ENCODE measurements at places on chromosomes 4 and X.

DNA sequence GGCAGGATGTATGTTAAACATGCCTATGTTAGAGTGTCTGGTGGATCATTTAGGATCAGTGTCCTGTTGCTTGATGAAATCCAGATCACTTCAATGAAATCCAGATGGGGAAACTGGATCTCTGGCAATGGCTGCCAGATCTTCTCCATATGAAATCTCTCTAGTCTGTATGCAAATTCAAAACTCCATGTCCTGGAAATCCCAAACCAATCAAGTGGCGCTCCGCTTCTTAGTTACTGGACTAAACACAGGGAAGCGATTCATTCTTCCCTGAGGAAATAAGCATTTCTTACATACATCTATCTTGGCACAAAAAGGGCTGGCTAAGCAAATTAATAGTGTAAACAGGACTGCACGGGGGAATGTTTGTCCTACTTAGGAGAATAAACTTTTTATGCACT is 94.9 kb downstream of the HDAC8 start:
- no peak for DNase-seq

DNA sequence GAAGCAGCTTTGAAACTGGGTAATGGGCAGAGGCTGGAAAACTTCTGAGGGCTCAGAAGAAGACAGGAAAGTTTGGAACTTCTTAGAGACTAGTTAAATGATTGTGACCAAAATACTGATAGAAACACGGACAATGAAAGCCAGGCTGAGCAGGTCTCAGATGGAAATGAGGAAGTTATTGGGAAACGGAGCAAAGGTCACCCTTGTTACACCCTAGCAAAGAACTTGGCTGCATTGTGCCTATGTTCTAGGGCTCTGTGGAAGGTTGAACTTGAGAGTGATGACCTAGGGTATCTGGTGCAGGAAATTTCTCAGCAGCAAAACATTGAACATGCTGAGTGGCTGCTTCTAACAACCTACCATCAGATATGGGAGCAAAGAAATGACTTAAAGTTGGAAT is 50.8 kb upstream of the FBXW7 start:
- no peak for DNase-seq

DNA sequence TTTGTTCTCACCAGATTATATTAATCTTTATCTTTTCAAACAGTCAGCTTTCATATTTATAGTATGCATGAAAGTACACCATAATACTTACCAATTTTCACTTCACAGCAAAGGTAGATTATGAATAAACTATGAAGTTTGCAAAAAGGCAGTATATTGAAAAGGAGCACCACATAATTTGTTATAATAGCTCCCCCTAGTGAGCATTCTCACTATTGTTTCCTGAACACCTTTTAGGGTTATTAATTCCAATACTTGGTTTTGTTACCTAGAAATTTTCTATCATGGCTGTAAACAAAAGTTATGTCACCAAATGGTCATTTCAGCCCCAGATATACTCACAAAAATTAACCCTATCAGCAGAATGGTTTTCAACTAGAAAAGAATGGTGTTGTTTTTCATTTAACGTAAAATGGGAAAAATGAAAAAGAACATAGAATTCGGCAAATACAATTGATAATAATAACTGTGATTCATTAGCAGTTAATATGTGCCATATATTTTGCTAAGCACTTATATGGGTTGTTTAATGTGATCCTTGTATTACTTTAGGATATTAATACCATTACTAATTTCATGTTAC is 30.2 kb upstream of the NKX6-1 start:
- DNase-seq, result no peak

DNA sequence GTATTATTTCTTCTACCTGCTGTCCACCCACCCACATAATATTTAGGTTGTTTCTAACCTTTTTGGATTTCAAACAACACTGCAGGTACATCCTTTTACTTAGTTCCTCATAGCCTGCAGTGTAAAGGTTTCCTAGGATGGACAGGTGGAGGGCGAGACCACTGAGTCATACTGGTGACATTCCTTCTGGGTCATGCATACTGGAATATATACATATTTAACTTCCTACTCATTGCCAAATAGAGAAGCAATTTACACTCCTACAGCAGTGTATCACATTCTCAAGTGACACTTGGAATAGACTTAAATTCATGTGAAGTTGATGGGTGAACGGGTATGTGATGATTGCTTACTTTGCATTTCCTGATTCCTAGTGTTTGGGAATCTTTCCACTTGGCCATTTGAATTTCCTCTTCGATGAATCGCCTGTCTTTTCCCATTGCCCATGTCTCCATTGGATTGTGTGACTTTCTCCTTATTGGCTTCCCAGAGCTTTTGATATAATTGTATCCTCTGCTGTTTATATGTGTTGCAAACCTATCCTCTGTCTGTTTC is 8.2 kb upstream of the PPP2R2C start:
- no peak for DNase-seq

GRCh38 chrX:119784747-119785446 is 6.5 kb downstream of the RPL39 start:
- peak; percentile 23 for DNase-seq

DNA sequence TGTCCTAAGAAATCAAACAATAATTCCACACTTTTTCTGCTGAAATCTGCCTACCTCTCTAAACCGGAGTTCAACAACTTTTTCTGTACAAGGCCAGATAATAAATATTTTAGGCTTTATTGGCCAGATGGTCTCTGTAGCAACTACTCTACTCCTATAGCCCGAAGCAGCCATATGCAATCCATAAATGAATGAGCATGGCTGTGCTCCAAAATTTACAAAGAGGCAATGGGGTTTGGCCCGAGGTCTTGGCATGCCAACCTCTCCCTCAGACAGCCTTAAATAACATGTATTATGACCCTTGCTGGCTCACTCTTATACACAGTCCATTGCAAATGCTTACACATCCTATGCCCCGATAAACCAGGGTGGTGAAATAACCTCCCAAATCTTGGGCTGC is 98.6 kb upstream of the GPM6A start:
- no peak for DNase-seq

GRCh38 chr4:150999086-150999485 is 16.0 kb downstream of the LRBA start:
- no peak for DNase-seq

DNA sequence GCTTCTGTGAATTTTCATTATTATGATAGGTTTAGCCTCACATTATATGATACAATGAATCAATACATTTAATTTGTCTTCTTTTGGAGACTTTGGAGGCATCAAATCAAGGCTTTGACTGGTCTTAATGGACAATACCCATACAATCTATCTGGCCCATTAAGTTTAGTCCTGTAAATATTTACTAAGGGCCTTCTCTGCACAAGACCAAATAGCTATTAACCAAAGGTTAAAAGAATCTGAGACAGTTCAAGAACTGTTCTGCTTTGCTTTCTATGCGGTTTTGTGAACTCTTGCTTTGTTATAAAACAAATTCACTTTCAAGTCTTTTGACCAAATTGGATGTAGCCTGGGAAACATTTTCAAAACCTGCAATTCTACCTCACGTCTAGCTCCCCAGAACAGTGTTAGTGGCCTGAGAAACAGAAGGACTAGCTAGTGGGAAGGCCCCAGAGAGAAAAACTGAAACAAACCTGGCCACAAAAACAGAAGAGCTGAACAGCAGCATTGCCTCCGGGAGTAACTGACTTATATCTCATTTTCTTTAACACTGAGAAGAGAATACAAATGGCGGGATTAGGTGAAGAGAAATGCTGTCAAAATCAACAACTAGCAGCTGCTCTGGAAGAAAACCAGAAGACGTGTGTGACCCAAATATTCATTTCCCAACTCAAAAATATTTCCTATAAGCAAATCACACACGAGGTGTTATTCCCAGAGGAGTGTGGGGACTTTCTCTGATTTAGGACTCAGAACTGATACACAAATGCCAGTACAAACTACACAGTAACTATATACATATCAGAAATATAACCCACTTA is 548 bp downstream of the TLR1 start:
- DNase-seq, result no peak

GRCh38 chrX:45843518-45843917 is 642.8 kb upstream of the DIPK2B start:
- DNase-seq, result no peak

- no peak for DNase-seq
Observed at GRCh38 chr4:2938906-2939305, 24.3 kb downstream of the NOP14 start.

DNA sequence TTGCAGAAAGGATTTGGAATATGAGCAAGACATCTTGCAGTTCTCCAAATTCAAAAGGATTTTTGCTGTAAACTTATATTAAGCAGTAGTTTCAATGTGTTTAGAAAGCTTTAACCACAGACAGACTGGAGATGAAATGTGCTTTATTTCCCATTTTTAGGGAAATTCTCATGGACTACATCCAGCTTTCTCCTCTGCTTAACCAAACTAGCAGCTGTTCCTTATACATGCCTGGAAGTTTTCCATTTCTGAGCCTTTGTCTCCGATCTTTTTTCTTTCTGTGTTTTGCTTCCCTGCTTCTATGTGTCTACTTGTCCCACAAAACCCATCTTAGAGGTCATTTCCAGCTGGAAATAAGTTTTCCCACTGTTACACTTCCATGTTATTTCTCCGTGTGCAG is 41.6 kb downstream of the TMA16 start:
- DNase-seq, result no peak

GRCh38 chrX:119690921-119691716 is 1.8 kb downstream of the SEPTIN6 start:
- DNase-seq, result peak; percentile 56

GRCh38 chr4:14787894-14788293 is 214.4 kb upstream of the CPEB2 start:
- DNase-seq, result no peak

DNA sequence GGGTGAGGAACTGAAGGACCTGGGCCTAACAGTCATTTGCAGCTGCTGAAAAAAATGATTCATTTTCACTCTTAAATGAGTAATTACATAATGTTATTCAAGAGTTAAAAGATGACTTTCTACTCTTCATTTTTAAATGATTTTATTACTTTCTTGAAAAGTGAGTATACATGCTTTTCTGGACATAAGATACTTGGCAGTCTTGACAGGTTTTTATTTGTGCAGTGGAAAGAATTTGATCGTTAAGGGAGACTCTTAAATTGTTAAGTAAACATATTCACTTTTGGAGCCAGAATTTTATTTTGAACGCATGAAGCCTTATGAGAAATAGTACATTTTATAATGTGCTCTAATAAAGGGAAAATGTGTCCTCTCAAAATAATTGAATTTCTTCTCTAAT is 245.7 kb downstream of the TENM3 start:
- no peak for DNase-seq

All from activated T-helper 1 cell treated with anti-CD3 and anti-CD28 coated beads, Interleukin-2, amount 50 U/mL, for 16 hours (primary cell).